ENCODE measurements at places on chromosomes 2 and 18.

DNA sequence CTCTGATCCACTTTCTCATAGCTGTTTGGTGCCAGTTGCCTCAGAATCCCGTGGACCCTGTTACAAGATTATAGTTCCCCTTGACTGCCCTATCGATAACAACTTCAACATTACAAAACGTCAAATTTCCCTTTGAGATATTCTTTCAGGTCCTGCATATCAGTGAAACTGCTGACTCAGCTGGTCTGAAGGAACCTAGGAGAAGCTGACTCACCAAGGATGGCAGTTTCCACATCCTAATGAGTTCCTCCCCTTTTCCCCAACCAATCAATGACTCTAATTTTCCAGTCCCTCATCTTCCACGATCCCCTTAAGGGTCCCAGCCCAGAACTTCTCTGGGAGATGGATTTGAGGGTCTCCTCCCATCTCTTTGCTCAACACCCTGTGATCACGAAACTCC lies 27.6 kb upstream of the GNAL start:
- DNase-seq = no peak

DNA sequence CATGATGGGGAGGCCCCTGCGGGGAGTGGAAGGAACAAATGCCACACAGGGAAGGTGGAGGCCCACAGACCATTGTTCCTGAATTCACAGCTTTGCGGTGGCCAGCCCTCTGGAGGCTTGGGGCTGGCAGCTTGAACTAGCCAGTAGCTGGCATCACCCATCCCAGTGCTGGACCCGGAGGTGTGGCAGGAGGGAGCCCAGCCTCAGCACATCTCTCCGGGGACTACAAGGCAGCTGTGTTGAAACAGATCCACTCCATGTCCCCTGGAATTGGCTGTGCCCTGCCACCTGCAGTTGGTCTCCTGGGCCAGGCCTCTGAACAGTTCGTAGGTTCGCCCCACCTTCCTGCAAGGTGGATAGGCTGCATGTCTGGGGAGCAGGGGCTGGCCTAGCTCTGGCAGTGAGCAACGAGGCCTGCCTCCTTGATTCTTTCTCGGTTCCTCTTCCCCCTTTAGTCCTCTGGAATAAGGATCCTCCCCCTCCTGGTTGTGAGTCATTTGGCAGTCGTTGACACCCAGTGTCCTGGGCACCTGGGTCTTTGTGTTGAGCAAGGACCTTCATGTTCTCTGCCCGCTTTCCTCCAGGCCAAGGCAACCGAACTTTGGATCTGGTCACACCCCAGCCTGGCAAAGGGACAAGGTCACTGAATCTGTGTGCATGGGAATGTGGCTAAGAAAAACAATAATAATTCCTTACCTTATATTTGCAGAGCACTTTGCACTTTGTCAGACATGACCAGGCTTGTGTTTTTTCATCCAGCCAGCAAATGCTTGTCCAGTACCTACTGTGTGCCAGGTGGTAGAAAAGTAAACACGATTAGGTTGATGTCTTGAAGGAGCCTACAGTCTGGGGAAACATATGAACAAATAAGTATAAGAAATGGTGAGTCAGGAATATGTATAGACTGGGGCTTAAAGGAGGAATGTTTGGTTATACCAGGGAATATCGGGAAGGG lies 55.0 kb upstream of the MCFD2 start:
- no peak for DNase-seq

- DNase-seq = no peak
Observed at GRCh38 chr18:33532978-33533377, 45.0 kb upstream of the ASXL3 start.

GRCh38 chr2:133986081-133986837 lies 267.6 kb upstream of the MGAT5 start:
- no peak for DNase-seq

- DNase-seq = no peak
Observed at GRCh38 chr2:172377408-172377807, 50.0 kb upstream of the ITGA6 start.

DNA sequence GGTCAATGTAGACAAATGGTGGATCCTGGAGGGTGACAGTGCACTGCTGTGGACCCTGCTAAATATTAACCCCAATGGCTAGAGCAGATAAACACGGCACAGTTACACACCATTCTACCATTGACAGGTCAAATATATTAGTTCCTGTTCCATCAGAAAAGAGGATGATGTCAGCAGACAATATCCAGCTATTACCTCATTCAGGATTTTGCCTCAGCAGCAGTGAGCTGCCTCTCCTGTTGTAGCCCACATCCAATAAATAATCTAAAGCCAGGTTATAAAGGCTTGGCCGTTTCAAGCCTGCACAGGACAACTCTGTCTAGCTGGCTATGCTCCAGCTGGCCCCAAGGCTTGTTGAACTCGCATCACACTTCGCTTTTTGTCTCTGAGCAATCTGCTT lies 31.6 kb upstream of the NETO1 start:
- DNase-seq = no peak

- DNase-seq = no peak
Observed at GRCh38 chr2:102442967-102443828, 20.2 kb downstream of the IL18RAP start.

DNA sequence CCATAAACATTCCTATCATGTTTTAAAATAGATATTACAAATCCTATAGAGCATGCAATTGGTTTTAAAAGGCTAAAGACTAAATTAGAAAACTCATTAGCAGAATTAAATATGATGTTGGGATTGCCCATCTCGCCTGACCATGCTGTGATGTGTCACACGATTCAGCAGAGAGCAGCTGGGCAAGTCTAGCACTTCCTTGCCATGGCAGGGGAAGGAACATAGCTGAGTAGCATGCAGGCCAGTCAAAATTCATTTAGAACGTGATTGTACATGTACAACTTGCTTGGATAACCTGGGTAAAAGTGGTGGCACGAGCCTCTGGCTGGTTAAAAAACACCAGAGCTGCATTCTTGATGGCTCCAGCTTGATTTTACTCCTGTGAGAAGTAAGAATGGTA lies 81.3 kb downstream of the SCN3A start:
- DNase-seq = no peak

- no peak for DNase-seq
Observed at GRCh38 chr2:15993232-15993610, 52.9 kb downstream of the MYCN start.

- no peak for DNase-seq
Observed at GRCh38 chr18:59002974-59003594, 136.6 kb upstream of the SEC11C start.

- DNase-seq = no peak
Observed at GRCh38 chr2:179898873-179899272, 37.5 kb upstream of the ZNF385B start.

All from occipital lobe (tissue), 3 donors.